ENCODE measurements at places on chromosomes 3 and 15.

- DNase-seq: no peak
Measured at GRCh38 chr3:68249265-68249664, 594.9 kb upstream of the SUCLG2 start.

- DNase-seq: no peak
Measured at GRCh38 chr15:92571824-92572223, 83.8 kb downstream of the FAM174B start.

DNA sequence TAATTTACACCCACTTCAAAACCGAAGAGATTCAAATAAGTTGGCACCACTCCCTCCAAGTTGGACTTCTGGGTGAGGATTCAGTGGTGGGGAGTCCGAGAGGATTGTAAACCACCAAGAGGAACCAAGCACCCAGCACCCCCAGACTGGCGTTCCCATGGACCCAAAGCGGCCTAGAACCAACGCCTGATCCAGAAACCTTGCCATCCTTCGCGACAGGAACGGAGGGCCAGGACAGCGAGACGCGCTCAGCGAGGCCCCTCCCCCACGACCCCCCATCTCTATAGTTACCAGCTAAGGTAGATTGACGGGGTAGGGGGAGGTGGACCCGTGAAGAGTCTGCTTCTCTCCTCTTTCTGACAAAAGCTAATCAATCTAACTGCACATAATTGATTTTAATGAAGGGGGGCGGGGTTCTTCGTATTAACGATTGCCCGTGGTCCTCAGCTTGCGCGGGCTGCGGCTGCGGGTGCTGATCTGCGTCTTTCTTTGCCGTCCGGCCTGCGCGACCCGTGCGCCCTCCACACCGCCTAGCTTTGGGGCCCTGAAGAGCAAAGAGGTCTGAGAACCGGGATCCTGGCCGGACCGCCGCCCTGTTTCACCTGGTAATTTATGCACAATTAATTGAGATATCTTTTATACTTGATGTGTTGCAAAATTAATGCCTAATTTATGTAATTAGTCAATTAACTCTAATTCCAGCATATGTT is 10.9 kb upstream of the FOXB1 start:
- DNase-seq: no peak

DNA sequence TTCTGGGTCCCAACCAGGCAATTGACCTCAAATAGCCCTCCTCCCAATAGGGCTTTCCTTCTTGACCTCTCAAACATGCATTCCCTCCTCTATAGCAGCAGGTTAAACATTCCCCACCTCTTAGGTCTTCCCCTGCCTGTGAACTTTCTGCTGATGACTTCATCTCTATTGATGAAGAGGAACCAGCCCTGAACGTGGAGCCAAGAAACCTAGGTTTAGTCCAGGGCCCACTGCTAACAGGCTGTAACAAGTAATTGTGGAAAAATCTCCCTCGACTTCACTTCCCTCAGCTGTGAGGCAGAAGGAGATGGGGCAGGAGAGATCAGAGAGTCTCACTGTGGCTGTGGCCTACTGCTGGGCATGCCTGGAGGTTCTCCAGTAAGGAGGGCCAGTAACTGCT is 24.7 kb downstream of the ILDR1 start:
- no peak for DNase-seq

DNA sequence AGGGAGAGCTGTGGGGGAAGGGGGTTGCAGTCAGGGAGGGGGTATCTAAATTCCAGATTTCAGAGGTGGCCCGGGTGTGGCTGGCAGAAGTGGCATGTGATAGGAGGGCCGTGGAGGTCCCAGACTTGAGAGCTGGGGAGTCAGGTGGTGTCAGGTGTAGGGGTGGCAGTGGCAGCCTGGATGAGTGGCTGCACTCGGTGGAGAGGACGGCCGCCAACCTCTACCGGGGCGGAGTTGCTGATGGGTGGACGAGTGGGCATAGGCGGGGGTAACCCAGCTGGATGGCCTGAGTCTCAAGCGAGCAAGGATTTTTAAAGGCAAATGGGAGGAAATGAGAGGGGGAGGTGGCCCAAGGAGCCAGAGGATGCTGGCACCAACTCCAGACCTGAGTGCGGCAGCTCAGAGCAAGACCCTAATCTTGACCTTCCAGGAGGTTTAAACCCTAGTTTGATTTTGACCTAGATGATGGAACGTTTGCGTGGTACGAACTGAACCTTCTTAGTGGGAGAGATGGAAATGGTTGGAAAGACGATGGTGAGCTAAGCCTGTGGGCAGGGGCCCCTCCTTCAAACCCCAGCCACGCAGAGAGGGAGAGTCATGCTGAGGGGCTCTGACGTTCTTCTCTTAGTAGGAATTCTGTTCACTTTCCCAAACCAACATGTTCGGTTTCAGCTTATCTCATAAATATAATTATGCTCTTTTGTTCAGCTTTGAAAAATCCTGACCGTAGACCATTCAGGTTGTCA is 8.0 kb downstream of the TRAK1 start:
- no peak for DNase-seq

DNA sequence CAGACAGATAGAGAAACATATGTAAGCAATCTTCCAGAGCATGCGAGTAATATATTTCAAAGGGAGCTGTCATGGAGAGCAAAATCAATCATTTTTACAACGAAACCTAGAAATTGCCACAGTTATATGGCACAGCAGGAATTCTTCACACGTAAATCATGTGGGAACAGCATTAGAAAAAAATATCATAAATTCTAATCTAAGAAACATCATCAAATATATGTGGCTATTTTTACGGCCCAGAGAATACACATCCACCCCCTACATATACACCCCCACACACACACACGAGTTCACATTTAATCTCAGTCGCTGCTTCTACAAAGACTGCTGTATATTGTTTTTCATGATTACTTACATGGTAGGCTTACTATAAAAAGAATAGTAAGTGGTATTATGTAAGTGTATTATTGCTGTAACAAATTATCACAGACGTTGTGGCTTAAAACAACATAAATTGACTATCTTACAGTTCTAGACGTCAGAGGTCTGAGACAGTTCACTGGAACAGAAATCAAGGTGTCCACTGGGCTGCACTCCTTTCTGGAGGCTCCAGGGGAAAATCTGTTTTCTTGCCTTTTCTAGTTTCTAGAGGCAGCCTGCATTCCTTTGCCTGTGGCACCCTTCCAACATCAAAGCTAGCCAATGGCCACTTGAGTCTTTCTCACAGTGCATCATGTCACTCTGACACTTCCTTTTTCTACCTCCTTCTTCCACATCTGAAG is 363.3 kb downstream of the ULK4 start:
- DNase-seq: no peak
